ENCODE measurements at places on chromosomes 11 and 22.
A peak's percentile ranks its signal among the peaks of the same experiment; 100 is the strongest.

- no peak for DNase-seq
Observed at GRCh38 chr11:130386056-130386455, 42.4 kb downstream of the ADAMTS8 start.

DNA sequence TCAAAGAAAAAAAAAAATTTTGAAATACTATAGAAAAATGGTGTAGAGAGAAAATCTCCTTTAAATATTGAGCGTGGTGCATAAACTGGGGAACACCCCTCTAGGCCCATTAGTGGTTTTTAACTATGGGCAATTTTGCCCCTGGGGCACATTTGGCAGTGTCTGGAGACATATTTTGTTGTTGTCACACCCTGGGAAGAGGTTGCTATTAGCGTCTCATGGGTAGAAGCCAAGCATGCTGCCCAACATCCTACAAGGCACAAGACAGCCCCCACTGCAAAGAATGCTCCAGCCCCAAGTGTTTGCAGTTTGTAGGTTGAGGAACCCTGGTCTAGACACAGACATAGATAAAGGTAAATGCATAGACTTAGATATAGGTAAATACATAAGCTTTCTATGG, 92.6 kb downstream of the KIAA1671 start:
- DNase-seq: no peak

DNA sequence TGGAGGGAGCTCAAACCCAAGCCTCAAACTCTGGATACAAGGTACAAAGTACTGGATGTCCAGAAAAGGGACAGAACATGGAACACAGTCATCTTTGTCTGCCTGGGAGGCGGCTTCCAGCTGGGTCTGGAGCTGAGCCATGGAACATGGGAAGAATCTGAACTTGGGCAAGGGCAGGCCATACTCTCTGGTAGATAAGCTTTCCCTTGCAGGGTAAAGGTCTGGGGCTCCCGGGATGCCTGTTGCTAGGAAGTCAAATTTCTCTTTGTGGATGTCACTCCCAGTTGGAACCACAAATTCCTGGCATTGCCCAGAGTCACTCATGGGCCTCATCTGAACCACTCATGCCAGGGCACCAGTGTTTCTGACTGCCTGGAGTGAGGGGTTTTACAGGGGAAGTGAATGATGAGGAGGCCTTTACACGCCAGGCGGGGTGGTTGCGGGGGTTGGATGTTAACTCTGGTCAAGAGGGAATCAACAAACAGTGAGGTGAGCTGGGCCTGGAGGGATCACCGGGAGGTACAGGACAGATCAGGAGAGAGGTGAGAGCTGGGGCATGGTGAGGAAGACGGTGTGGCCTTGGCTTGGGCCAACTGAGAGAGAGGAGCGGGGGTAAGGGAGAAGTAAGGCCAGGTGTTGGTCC, 5.7 kb downstream of the FTH1 start:
- DNase-seq: no peak

GRCh38 chr11:13102865-13103539, 93.9 kb downstream of the RASSF10 start:
- no peak for DNase-seq

- DNase-seq: peak; percentile 83
Observed at GRCh38 chr22:26671317-26672059, 14.1 kb downstream of the MIAT start.

DNA sequence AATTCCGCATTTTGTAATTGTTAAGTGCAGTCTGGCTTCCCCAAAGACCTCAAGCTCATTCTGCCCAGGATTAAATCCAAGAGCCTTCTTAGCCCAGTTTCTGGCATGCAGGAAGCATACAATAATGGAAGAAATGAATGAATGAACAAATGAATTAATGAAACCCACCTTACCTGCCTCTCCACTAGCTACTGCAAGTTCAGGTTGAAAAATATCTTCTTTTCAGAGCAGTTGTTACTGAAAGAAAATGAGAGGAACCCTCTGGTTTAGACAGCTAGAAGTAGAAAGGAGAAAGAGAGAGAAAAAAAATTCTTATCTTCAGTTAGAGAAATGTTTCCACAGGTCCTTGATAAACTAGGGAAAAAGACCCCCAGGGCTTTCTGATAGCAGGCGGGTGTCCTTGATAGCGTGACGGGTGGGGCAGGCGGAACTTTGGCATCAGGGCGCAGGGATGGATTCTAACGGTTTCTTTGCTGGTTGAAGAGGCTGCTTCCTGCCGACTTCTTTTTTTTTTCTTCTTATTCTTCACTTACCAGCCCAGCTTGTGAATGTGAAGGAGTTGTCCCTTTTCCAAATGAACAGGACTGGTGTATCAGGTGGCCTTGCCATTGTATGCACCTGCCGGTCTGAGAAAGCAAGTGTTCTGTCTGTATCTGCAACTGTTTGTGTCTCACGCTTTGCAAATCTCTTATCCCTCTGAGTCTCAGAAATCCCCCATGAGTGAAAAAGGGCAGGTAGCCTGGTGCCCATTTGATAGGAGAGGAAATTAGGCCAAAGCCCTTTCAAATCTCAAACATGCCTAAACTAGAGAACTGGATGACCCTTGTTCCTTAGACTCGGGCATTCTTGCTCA, 10.0 kb downstream of the LMO2 start:
- no peak for DNase-seq

DNA sequence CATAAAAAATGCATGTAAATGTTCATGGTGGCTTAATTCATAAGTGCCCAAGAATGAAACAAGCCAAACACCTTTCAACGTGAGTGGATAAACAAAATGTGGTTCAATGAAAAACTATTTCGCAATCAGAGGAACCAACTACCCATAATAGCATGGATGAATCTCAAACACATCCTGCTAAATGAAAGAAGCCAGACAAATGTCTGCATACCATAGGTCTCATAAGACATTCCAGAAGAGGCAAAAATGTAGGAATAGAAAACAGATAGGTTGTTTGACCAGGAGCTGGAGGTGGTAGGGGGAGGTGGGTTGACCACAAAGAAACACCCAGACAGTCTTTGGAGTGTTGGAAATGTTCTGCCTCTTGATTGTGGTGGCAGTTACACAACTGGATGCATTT, 13.2 kb upstream of the OSBPL5 start:
- DNase-seq: no peak

- DNase-seq: no peak
Observed at GRCh38 chr11:65224930-65225278, 36.9 kb upstream of the POLA2 start.

DNA sequence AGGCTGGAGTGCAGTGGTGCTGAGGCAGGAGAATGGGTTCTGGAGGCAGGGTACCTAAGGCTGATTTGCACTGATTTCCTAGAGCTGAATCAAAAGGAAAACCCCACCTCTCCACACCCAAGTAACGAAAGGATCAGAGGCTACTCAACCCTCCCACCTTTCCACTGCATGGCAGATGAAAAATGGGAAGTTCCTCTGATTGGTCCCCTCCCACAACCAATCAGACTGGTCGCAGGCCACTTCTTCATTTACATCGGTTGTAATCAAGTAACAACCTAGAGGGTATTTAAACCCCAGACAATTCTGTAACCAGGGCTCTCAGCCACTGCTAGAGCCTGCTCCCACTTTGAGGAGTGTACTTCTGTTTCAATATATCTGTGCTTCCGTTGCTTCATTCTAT, 18.6 kb upstream of the PARVB start:
- no peak for DNase-seq

- no peak for DNase-seq
Observed at GRCh38 chr11:35118906-35119305, 20.1 kb upstream of the CD44 start.

DNA sequence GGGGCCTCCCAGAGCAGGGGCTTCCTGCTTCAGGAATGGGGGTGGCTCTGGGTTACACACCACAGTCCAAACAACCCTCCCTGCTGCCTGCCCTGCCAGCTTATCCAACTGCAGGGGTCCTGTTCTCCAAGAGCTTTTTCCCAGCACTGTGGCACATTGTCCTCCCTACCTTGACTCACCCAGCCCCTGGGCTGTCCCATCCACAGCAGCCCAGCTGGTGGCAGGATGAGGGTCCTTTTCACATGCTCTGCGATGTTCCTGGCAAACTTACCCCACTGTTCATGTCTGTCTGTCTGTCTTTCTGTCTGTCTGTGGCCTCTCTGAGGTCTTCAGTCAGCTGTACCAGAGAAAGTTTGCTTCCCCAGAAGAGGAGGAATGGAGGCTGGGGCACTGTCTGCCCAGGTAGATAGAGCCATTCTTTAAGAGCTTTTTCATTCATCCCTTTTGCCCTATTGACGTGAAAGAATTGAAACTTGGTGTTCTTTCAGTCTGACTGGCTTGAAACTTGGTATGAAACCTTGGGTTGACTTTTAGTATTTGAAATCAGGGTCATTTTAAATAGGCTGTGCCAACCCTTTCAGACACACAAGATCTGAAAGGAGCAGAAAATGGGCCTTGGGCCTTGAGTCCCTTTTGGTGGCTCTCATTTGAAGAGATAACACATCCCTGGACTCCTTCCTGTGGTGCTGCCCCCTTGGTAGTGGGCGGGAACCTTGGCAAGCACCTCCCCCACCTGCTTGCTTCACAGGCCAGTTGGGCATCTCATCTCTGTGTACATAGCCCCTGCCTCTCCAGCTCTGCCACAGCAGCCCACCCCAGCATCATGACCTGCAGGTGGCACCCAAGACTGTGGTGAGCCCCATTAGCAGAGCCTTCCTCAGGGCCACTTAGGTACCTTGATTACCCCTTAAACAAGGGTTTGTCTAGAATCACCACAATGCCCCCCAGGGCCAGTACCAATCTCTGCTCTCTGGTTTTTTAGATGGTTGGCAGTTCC, 74.6 kb upstream of the SUSD2 start:
- peak; percentile 43 for DNase-seq

DNA sequence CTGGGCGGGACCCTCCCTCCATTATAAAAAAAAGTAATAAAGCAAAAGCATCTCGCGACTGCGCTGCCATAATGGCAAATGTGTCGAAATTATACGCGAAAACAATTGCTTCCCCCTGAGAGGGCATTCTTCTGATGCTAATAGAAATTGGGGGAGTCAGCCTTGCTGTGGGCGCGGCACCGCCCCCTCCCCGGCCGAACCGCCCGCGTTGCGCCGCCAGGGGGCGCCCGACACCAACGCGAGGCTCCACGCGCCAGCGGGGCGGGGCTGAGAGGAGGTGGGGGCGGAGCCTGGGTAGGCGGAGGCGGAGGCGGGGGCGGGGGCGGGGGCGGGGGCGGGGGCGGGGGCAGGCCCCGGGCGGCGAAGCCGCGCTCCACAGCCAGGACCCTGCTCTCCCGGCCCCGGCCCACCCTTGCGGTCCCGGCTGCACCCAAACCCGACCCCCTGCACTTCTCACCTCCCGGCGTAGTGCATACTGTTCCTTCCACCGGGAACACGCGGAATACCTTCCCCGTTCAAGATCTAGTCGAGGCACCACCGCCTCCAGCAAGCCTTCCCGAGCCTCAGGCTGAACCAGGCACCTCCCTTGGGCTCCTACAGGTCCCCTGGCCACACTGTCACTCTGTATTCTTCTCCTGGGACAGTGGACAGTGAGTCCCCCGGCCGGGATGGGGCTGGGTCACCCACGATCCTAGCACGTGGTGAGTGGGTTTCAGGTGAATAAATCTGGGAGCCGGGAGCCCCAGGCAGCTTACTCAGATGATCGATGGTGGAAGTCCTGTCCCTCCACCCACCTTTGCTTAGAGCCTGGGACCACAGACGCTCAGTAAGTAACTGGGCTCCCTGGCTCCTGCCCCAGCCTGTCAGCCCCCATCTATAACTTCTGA, 15.5 kb upstream of the UPK3A start:
- DNase-seq: peak; percentile 89

GRCh38 chr11:119432484-119433357, 9.7 kb upstream of the THY1 start:
- DNase-seq: no peak

- no peak for DNase-seq
Observed at GRCh38 chr11:65781152-65781961, 581 bp upstream of the AP5B1 start.

- DNase-seq: no peak
Observed at GRCh38 chr11:60396799-60397198, 540 bp downstream of the MS4A14 start.

- no peak for DNase-seq
Observed at GRCh38 chr11:12539572-12539971, 134.6 kb upstream of the TEAD1 start.

DNA sequence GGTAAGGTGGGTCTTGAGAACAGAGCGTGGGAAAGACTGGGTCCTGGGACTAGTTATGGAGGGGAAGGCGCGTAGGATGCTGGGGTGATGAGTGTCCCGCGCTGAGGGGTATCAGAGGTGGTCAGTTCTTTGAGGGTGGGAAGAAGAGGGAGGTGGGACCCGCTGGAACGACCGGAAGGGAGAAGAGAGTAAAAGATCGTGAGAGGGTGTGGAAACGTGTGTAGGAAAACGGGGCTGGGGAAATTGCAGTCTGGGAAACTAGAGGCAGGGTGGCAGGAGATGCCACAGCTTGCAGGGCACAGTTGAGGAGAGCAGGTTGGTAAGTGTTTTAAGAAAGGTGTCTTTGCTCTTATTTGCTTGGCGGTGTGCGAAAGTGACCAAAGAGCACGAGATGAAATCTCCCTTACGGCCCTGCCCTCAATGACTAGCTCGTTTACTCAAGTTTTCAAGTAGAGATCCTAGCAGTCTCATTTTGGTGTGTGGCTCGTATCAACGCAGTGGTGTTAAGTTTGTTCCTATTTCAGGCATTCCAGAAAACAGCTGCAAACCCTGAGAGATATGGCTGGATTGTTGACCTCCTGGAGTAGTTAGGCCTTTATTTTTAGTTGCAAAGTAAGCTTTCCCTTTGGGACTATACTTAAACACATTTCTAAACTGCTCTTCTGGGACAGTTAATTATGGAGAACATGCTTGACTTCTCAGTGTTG, 615 bp downstream of the STT3A start:
- DNase-seq: no peak

DNA sequence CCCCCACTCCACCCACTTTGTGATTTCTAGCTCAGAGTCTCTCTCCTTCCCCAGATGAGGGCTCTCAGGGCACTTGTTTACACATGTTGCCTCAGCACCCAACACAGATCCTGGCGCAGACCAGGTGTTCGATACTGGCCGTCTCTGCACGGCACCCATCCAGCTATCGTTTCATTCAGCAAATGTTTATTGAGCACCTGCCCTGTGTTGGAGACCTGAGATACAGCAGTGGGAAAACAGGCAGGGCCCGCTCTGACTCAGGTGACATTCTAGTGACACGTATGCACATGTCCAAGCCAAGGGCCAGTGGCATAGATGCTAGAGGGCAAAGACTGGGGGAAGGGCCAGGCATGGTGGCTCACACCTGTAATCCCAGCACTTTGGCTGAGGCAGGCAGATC, 71.9 kb downstream of the NFAM1 start:
- DNase-seq: no peak

DNA sequence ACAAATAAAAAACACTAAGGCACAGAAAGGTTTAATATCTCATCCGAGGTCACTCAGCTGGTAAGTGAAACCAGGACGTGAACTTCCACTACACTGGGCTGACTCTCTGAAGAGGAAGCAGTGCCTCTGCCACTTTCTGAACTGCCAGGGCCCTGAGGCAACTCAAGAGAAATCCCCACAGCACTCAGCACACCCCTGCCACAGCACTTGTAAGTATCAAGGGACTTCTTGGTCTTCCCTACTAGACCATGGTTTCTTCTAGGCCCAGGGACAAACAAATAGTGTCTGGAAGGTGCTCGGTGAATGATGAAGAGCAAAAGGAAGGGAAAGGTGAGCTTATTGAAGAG, 49.7 kb downstream of the RPL27A start:
- no peak for DNase-seq

- no peak for DNase-seq
Observed at GRCh38 chr11:34594603-34595002, 26.3 kb upstream of the EHF start.

GRCh38 chr11:9596926-9597464, 23.5 kb downstream of the WEE1 start:
- DNase-seq: no peak
